ENCODE measurements at places on chromosomes 16 and 17.

GRCh38 chr16:89216315-89217137 lies 977 bp upstream of the ZNF778 start:
- DNase-seq: peak; percentile 73

- no peak for DNase-seq
Measured at GRCh38 chr16:12366313-12366712, 389.8 kb downstream of the SNX29 start.

DNA sequence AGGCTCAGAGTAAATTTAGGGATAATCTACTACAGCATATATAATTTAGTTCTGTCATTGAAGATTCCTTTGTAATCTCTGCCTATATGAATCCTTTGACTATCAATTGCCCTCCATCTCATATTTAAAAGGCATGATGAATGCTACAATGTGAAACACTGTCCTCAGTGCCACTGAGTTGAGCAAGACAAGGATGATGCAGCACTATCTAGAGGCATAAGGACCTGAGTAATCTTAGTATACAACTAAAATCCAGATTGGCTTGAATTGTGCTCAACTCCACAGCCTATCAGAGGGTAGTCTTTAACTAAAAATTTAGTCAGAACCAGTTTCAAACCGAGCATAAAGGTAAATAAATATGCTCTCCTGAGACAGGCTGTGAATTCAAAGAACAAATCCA lies 11.6 kb upstream of the STRADA start:
- no peak for DNase-seq

GRCh38 chr16:5571446-5571845 lies 473.9 kb upstream of the EEF2KMT start:
- no peak for DNase-seq

- no peak for DNase-seq
Measured at GRCh38 chr16:6209355-6209930, 1111.8 kb upstream of the EEF2KMT start.

GRCh38 chr17:64423881-64424280 lies 25.0 kb upstream of the MILR1 start:
- no peak for DNase-seq

DNA sequence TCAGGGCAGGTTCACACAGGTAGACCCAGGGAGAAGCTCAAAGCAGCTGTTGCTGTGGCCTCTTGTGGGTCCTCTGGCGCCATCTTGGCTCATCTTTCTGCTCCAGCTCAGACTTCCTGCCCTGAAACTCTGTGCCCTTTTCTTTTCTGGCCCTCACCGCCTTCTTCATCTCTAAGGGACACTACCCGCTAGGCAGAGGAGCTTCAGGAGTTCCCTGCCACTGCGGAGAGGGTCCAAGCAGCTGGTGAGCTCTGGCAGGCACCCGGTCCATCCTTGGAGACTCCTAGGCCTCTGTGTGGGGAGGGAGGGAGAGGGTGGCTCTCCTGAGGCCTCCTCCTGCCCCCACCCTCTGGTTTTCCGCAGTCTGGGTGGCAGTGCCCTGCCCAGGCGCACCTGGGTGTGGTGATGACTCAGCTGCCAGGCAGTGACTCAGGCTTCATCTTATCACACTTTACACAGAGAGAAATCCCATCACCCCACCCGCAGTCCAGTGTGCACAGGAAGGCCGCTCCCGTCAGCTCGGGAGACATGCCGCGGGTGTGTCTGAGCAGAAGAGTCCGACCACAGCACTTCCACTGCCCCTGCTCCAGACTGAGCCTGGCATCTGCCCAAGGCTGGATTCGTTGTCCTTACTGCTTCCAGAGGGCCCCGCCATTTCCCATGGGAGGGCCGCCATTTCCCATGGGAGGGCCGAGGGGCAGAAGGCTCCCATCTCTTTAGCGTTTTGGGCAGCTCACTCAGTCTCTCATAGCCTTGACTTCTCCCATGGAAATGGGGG lies 7.3 kb downstream of the NT5C start:
- DNase-seq: peak; percentile 46

DNA sequence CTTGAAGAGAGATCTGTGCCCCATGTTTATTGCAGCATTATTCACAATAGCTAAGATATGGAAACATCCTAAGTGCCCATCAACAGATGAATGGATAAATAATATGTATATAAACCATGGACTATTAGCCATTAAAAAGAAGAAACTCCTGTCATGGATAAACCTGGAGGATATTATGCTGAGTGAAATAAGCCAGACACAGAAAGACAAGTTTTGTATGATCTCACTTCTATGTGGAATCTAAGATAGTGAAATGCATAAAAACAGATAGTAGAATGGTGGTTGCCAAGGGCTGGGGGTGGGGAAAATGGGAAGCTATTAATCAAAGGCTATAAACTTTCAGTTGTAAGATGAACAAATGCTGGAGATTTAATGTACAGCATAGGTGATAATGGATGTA lies 19.9 kb upstream of the HEATR6 start:
- no peak for DNase-seq

GRCh38 chr16:11007714-11008280 lies 63.4 kb downstream of the CLEC16A start:
- no peak for DNase-seq

- DNase-seq: no peak
Measured at GRCh38 chr16:89142474-89143195, 28.9 kb upstream of the CDH15 start.

GRCh38 chr16:79201436-79201835 lies 399.1 kb downstream of the MAF start:
- no peak for DNase-seq

DNA sequence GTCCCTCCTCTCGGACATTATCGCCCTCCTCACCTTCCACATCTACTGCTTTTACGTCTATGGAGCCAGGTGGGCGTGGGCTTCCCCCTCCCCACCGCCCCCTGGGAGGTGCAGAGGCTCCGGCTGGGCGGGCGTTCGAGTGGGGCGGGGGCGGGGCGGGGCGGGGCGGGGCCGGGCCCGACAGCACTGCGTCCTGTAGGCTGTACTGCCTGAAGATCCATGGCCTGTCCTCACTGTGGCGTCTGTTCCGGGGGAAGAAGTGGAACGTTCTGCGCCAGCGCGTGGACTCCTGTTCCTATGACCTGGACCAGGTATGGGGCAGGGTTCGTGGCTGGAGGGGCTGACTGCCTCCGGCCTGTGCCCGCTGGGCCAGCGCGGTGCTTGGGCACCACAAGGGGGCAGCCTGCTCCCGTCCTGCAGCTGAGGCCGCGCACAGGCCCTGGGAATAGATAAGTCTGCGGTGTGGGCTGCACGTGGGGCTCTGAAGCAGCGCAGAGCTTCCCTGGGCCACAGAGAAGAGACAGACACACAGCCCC lies 9.2 kb downstream of the PIGQ start:
- DNase-seq: peak; percentile 49

- DNase-seq: no peak
Measured at GRCh38 chr16:68247400-68247799, 2.2 kb downstream of the PLA2G15 start.

DNA sequence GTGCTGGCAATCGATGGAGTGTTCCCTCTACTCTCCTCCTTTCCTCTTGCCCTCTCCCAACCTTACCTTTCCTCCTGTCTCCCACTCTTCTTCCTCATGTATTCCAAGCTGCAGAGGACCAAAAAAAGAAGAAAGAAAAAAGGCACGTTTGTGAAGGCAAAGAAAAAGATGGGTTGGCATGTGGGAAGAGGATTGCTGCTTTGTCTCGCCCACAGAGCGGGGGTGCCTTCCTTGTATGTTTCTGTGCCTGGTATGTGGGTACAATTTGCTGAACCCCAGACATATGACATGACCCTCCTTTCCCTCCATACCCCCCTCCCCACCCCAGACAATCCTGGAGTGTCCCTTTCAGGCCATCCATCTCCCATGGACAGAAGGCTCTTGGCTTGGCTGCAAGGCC lies 13.1 kb upstream of the CTCF start:
- no peak for DNase-seq

GRCh38 chr17:7018331-7018964 lies 4.4 kb upstream of the BCL6B start:
- DNase-seq: no peak

DNA sequence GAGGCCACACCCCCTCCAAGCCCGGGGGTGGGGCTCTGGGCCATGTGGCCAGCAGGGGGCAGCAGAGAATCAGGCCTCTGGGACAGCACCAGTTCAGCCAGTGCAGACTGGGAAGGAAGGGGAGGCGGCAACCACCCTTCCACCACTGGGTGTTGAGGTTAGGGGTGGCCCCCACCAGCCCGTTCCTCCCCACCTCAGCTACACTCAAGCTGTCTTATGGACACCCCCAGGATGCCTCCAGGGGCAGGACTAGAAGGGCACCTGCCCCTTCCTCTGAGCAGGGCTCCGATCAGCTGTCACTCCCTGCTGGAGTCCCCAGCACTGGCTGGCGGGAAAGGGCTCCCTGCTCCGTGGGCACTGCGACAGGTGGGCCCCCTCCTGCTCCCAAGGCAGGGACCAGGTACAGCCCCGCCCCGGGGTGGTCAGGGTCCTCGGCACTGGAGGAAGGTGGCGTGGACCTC lies 21.8 kb downstream of the KATNB1 start:
- peak; percentile 81 for DNase-seq

GRCh38 chr17:35765086-35765710 lies 4.5 kb downstream of the C17orf50 start:
- no peak for DNase-seq

GRCh38 chr16:57551057-57551456 lies 8.6 kb downstream of the ADGRG5 start:
- no peak for DNase-seq

- DNase-seq: no peak
Measured at GRCh38 chr17:27492470-27492869, 36.2 kb downstream of the KSR1 start.

DNA sequence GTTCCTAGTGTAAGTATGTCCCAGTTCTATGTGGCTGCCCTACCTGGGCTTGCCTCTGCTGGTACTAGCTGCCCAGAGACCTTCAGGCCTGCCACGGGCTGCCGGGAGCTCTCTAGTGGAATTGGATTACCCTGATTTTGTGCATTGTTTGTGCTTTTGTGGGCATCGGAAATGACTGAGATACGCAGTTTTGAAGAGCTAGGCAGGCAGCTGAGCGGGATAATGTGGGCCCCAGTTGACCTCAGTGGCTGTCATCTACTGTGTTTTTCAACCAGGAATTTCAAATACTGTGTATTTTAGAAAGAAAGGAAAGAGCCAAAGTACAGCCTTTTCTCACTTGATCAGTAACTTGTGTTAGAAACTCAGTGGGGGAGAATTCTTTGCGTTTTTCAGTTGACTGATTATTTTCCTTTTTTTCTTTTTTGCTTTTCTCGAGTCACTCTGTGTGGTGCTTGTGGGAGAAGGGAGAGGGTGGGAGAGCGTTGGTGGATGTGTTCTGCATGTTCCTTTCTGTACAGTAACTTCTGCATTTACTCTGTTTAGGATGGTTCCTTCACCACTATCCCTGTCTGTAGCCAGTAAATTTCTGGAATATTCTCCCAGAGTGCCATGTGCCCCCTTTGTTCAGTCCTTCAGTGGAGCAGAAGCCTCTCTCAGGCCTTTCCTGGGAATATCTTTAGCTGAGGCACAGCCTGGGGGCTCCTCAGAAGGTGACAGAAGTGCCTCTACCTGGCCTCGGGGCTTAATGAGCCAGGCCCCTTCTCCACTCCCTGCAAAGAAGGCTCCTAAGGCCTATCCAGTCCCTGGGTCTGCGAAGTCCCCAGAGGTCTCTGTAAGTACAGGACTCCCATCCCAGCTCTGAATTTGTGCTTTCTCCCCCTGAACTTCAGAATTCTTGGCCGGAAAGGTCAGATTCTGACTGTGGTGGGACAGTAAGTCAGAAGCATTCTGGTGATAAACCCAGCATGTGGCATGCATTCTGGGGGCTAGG lies 15.0 kb upstream of the SLC12A3 start:
- no peak for DNase-seq

GRCh38 chr16:85664580-85665372 lies 24.0 kb downstream of the GINS2 start:
- DNase-seq: no peak

DNA sequence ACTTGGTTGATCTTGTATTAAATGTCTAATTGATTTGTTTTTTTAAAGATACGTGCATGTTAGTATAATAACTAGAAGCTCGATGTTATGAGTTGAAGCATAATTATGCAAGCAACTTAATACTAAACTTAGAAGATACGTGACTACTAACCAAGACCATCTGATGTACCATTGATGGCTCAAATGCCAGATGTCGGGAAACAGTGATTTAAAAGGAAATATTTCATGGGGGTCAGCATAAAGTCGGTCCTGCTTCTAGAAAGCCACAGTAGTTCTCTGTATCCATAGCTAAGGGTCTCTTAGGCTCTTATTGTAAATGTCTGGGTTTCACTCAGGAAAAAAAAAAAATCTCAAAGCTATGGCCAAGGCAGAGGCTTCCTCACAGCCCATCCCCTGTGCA lies 61.2 kb upstream of the RBFOX1 start:
- no peak for DNase-seq

- peak; percentile 99 for DNase-seq
Measured at GRCh38 chr17:40098846-40099618, 1.4 kb downstream of the NR1D1 start.

GRCh38 chr17:50465171-50465570 lies 3.5 kb downstream of the CHAD start:
- DNase-seq: no peak

- DNase-seq: no peak
Measured at GRCh38 chr17:236641-237405, 55.4 kb upstream of the DOC2B start.

- no peak for DNase-seq
Measured at GRCh38 chr16:50289950-50290764, 23.8 kb downstream of the ADCY7 start.

GRCh38 chr16:87554754-87555427 lies 47.4 kb upstream of the JPH3 start:
- no peak for DNase-seq

GRCh38 chr17:40671282-40671681 lies 6.3 kb upstream of the KRT222 start:
- DNase-seq: no peak

DNA sequence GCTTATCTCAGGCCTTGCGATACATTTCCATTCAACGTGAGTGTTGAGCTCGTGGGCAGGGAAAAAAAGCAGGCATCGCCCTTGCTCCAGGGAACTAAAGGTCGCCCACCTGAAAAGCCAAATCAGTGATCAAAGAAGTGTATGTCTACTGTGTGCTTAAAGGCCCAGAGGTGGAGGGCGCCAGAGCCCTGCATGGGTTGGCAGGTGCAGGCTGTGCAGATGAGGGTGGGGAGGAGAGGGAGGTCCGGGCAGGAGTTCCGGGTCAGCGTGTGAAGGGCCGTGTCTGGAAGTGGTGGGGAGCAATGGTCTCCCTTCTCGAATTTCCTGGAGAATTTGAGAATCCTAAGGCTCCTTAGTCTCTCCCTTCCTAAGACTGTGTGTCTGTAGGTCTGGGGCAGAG lies 7.2 kb downstream of the ADAM11 start:
- DNase-seq: no peak

DNA sequence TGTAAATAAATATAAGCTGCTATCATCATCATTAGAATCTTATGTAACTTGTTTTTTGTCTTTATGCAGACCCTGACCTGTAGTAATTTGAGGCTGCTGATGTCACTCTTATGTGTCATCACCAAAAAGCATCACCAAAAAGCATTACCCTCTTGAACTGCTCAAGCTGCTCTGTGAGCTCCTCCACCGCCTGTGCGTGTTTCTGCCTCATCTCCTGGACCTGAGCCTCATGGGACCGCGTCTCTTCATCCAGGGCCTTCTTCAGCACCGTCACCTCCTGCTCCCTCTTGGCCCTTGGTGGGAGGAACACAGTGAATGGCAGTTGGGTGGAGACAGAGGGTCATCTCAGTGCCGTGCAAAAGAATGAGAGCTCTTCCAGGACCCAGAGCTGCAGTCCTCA lies 82.4 kb downstream of the NDE1 start:
- DNase-seq: no peak

- DNase-seq: no peak
Measured at GRCh38 chr17:17425591-17425990, 51.2 kb upstream of the MED9 start.

GRCh38 chr16:27334192-27334764 lies 20.5 kb downstream of the IL4R start:
- DNase-seq: no peak
